ENCODE measurements at places on chromosomes 12 and 14. TPM values are rescaled to one million over a fixed set of nuclear protein-coding genes. Genes with fewer than 3 reads are reported as not detected.

DNA sequence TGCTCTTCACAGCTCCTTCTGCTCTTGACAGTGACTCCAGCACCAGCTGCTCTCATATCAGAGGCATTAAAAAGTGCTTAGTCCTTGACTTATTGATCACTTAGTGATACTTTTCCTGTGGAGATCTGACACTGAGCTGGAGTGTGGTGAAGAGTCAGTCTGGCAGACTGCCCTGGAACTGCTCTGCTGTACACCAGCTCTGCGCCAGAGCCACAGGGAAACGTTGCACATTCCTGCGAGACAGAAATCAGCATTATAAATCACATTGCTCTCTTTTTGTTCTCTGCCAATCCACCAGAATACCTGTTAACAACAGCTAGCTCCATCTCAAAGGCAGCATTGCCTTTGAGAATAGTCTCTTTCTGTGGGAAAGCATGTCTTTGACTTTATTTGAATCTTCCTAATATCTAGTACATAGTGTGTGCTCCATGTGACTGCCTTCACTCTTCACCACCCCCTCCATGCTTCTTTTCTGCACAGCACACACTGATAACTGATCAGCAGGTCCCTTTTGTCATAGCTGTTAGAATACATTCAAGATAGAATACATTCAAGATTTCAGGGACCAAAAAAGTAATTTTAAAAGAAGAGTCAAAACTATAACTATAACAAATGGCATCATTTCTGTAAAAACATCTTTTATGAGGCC, 48.2 kb upstream of the VSX2 start:
- H3K36me3 ChIP-seq: no peaks in the 10 kb centered on the region
- H3K27me3 ChIP-seq: no peaks in the 10 kb centered on the region
- H3K4me1 ChIP-seq: no peaks in the 10 kb centered on the region
- no peak overlapping the region for H3K27ac ChIP-seq
- no peak overlapping the region for H3K4me3 ChIP-seq

DNA sequence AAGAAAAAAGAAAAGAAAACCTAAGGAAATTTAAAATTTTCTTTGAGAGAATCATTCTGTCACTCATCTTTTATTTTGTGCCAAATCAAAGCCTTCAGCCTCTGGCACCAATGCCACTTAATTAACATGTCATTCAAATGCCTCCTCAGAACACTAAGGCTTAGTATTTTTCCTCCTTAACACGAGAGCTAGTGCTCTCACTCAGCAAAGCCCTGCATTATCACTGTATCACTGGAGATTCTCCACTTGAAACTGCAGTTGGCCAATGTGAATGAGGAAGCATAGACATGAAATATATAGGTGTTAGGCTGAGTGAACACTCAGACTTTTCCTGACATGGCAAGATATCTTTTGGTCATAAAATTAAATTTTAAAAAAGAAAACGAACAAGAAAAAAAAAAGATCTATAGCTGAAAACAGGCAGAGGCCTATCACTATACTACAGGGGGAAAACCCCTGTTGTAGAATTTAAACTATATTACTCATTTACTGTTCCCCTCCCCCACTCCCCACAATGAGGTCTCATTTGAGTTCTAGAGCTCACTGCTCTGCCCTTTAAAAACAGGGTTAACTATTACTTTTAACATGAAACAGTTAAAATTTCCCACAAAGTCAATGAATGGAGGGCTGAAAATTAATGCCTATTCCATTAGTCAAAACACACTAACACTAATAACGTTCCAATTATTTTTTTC, 5.1 kb downstream of the MBIP start:
- peaks cover 22% of the 10 kb centered on the region for H3K4me1 ChIP-seq
- no peak overlapping the region for H3K4me3 ChIP-seq
- DNase-seq: no peak
- H3K27ac ChIP-seq: no peak overlapping the region

- DNase-seq: no peak
- peaks cover under 1% of the 10 kb centered on the region for H3K27me3 ChIP-seq
- no peaks in the 10 kb centered on the region for H3K36me3 ChIP-seq
- H3K4me1 ChIP-seq: no peaks in the 10 kb centered on the region
- H3K27ac ChIP-seq: no peak overlapping the region
Observed at GRCh38 chr14:100640471-100641273, 53.5 kb upstream of the BEGAIN start.

DNA sequence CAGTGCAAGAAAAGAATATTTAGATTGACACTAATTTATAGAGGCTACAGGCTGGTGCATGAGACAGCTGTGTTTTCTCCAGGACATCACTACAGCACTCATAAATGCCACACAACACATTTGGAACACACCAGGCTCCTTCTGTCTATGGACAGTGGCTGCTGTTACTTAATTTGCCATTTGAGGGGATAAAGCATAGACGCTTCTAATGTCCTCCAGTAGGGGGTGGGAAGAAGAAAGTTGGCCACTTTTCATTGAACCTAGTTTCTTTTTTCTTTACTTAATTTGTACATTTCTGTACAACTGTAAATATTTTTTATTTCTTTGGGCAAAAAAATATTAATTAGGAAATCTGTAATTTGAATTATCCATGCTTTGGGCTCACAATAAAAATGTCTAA, 12.4 kb upstream of the RTN1 start:
- no peak for DNase-seq
- no peak overlapping the region for H3K4me3 ChIP-seq
- no peak overlapping the region for H3K27ac ChIP-seq

- H3K36me3 ChIP-seq: no peaks in the 10 kb centered on the region
- H3K4me3 ChIP-seq: no peak overlapping the region
- no peaks in the 10 kb centered on the region for H3K4me1 ChIP-seq
- no peaks in the 10 kb centered on the region for H3K27me3 ChIP-seq
- H3K27ac ChIP-seq: no peak overlapping the region
Observed at GRCh38 chr12:1859643-1860042, 39.3 kb downstream of the LRTM2 start.

- no peaks in the 10 kb centered on the region for H3K27me3 ChIP-seq
- no peak overlapping the region for H3K27ac ChIP-seq
- DNase-seq: no peak
- H3K4me3 ChIP-seq: no peak overlapping the region
Observed at GRCh38 chr14:91272341-91273272, 28.1 kb upstream of the GPR68 start.

- H3K4me1 ChIP-seq: peaks cover 51% of the 10 kb centered on the region
- no peak for DNase-seq
- H3K27me3 ChIP-seq: no peaks in the 10 kb centered on the region
Observed at GRCh38 chr12:15214851-15215601, 6.2 kb downstream of the RERG start.

DNA sequence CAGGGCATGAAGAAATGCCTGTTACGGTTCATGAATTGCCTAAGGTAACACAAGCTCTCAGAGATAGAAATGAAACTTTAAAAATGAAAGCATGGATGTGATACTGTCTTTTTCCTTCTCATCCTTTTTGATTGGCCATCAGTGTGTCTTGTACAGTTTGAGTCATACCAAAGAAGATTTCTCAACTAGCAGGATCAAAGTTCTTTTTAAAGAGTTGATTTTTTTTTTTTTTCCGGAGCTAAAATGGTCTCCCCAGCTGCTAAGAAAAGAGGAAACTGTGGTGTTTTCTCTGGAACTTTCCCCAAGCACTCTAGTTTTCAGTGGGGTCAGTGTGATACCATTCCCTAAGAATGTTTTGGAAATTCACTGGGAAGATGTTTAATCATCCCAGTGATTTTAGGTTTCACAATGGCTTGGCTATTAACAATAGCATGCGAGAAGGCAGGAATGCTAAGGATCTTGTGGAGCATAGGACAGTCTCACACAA, 105.0 kb downstream of the ETNK1 start:
- H3K27me3 ChIP-seq: no peaks in the 10 kb centered on the region
- H3K27ac ChIP-seq: peak overlapping the region; percentile 24
- H3K4me3 ChIP-seq: no peak overlapping the region
- no peaks in the 10 kb centered on the region for H3K36me3 ChIP-seq
- H3K4me1 ChIP-seq: no peaks in the 10 kb centered on the region

DNA sequence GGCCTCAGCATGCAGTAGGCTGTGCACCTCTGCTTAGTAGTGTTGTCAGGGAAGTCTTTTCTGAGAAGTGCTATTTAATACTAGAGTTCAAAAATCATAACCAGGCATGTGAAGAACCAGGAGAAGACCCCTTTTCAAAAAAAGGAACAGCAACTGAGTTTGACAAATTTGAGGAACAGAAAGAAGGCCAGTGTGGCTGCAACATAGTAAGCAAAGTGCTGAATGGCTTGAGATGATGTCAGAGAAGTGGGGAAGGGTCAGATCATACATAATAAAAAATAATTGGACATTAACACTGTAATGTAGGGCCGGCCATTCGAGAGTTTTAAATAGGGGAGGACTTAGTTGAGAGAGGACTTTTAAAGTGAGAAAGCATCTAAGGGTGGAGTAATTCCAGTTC, 11.1 kb upstream of the CNTN1 start:
- H3K27me3 ChIP-seq: no peaks in the 10 kb centered on the region
- H3K36me3 ChIP-seq: no peaks in the 10 kb centered on the region

DNA sequence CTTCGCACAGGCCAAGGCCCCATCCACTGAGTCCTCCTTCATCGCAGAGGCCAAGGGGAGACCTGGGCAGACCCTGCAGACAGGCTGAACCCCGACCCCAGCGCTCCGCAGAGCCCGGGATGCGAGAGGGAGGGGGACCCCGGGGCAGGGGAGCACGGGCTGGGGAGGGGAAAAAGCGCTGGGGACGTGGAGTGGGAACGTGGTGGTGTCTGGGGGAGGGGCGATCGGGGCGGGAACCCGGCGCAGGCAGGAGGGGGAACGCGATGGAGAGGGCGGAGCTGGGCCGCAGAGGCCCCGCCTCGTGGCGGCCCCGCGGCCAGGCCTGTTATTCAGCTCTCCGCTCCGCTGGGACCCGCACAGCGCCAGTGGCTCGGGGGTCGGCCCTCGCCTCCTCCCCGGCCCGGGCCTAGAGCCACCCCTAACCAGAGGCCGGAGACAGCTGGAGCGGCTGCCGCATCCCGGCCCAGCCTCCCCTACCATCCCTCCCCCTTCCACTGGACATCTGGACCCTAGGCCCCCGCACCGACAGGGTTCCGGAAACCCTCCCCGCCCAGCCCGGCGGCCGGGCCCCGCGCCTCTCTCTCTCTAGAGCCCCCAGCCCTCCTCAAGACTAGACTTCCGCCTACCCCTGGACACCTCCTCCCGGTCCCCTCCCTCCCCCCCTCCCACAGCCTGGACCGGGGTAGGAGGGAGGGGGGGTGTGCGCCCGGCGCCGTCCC, at the start of gene ARHGEF25:
TSS of gene ARHGEF25 (plus strand) at position 328 of the 719 bp plus-strand sequence. CDS start 460 bp downstream, outside the sequence.
- H3K4me3 ChIP-seq: peak within 1 kb of the TSS; percentile 84
- peaks cover 61% of the 10 kb centered on the region for H3K4me1 ChIP-seq
- no peaks in the 10 kb centered on the region for H3K27me3 ChIP-seq
- H3K27ac ChIP-seq: peak within 1 kb of the TSS; percentile 96
- H3K36me3 ChIP-seq: peaks cover 13% of the 10 kb centered on the region

- H3K36me3 ChIP-seq: no peaks in the 10 kb centered on the region
- H3K27ac ChIP-seq: no peak overlapping the region
- H3K4me3 ChIP-seq: no peak overlapping the region
- no peaks in the 10 kb centered on the region for H3K27me3 ChIP-seq
Observed at GRCh38 chr14:52596861-52597260, 44.2 kb downstream of the GPR137C start.

DNA sequence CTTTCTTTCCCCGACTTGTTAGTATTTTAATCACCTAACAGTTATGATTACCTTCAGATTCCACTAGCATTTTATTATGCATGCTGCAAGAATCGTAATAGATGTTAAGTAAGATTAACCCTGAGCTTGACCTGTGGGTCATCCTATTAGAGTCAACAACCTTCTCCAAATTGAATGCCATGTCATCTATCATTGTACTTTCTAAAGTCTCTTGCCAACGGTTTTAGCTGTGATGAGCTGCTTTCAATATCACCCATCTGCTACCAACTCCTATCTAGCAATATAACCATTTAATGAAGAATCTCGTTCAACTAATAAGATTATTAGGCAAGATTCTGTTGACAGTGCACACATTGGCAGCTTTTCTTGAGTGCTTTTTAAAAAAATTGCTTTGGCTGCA, 33.7 kb downstream of the DACT1 start:
- no peak overlapping the region for H3K4me3 ChIP-seq
- H3K27ac ChIP-seq: no peak overlapping the region
- no peaks in the 10 kb centered on the region for H3K4me1 ChIP-seq
- H3K36me3 ChIP-seq: no peaks in the 10 kb centered on the region
- no peak for DNase-seq
- no peaks in the 10 kb centered on the region for H3K27me3 ChIP-seq

TCL1B gene
- total RNA-seq: not detected

STYK1 gene
- total RNA-seq: 0.54 TPM

ALG10 gene
- 5.0 TPM for total RNA-seq

CCDC77 gene
- total RNA-seq: 5.8 TPM

SIX1 gene
- 0.71 TPM for total RNA-seq

CLEC14A gene
- total RNA-seq: 18.3 TPM

SLC38A4 gene
- total RNA-seq: 0.55 TPM

Data from sigmoid colon (tissue), 7 donors.